Skeletal muscle cell (primary cell): ENCODE measurements at places on chromosomes 1 and 21.

GRCh38 chr1:210330279-210330866, 1.7 kb downstream of the HHAT start:
- no peak for DNase-seq

- no peak for DNase-seq
Observed at GRCh38 chr1:171266930-171267329, 18.6 kb downstream of the FMO1 start.

DNA sequence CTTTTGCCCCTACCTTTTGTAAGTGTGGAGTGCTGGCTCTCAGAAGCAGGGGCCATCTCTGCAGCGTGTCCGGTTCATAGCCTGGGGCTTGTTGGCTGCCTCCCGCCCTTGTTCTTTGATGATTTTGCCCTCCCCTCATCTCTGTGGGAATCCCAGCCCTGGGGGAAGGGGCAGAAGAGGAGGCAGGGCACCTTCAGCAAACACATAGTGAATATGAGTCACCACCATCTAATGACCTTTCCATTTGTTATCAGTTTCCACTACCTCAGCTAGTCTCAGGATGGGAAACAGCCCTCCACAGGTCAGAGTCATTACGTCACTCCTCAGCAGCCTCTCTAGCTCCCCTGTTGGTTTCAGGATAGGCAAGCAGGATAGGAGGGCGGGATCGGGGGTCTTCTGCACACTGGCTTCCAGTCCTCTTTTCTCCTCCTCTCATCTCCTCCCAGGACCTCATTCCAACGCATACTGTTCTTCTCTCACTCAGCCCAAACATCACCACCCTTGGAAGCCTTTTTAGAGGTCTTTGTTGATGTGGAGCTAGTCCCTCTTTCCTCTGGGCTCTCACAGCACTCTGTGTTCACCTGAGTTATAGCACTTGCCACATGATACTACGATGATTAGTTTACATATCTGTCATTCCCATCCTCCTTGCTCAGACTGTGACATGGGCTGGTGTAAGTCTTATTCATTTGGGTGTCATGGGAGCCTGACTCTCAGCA, 15.8 kb downstream of the GADD45A start:
- DNase-seq = no peak

DNA sequence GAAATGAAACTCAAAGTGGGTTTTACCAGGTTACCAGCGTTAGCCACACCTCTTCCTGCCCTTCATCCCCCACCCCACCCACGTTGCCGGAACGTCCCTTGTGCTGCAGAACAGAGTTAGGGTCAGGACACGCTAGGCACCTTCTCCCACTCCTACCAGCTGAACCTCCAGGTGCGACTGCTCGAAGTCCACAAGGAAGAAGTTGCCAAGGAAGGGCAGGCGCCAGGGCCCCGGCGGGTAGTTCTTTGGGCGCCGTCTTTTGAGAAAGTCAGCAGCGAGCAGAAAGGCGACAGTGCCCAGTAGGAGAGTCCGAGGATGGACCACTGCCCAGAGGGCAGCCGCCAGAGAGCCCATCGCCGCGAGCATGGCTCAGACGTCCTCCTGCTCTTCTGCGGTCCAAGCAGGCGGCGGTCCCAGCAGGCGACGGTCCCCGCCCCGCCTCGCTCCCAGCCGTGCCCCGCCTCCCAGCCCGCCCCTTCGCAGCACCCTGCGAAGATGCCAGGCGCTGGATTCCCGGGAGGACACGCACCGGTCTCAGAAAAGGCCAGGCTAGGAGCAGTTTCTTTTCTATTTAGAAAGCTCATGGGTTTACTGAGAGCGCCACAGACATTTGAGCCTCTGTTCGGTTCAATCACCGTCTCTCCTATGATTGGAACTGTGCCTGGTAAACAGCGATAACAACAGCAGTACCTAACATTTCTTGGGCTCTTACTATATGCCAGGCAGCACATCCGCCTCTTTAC, at the start of gene CYP2J2:
TSS of gene CYP2J2 (minus strand) at position 393 of the 743 bp plus-strand sequence. CDS start at position 366, 27 bp downstream.
- DNase-seq = no peak
